ENCODE measurements at places on chromosomes 4 and X.

GRCh38 chr4:81684352-81684751 lies 212.6 kb upstream of the RASGEF1B start:
- DNase-seq: no peak

- DNase-seq: no peak
Measured at GRCh38 chrX:72078411-72078810, 53.3 kb downstream of the RTL5 start.

DNA sequence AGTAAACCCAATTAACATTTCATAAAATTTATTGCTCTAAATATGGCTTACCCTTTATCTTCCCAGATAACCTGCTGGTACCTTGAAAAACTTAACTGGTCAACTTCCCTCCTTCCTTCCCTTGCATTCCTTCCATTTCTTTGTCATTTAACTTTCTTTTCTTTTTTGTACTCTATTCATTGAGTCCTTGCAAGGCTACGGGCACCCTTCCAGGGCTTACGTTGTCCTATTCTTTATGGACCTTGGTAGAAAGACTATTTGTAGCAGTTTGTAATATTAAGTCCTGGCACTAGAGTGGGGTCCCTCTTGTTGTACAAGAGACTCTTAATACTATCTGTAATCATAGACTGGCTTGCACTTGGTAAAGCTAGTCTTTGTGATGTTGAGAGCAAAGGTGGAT lies 8.0 kb upstream of the GATB start:
- DNase-seq: no peak

DNA sequence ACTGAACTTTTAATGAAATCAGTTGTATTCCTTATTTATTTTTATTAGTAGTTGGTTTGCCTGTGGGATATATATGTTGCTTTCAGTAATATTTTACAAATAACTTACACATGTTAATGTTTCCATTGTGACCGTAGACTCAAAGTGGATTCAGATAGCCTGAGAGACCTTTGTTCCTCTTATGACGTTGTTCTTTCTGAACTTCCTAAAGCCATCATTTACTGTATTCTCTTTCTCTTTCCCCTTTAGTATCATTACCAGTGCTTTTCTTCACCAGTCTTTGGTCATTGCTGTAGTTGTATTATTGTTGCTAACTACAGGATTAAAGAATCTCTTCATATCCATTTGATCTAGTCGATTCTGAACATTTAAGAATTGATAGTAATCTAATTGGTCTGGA lies 4.3 kb downstream of the STIM2 start:
- no peak for DNase-seq

- no peak for DNase-seq
Measured at GRCh38 chr4:108611365-108611764, 9.0 kb upstream of the RPL34 start.

DNA sequence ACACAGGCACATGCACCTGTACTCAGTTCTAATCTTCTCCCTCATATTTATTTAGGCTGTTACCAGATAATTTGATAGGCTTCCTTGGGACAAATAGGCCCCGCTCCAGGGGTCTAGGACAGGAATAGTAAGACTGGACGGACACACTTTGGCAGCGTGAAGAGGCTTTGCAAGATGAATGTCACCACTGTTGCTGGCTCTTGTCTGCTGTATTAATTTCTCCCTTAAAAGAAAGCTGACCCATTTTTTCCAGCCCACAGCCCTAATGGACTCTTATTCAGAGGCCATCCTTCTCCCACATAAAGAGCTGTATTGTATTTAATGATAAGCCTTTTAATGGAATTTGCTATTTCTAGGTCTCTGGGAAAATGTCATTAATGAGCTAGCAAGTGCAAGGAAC lies 18.0 kb downstream of the FAM184B start:
- no peak for DNase-seq

- no peak for DNase-seq
Measured at GRCh38 chr4:2276581-2277325, 14.8 kb upstream of the MXD4 start.

- DNase-seq: no peak
Measured at GRCh38 chrX:88526385-88526784, 220.6 kb upstream of the CPXCR1 start.

DNA sequence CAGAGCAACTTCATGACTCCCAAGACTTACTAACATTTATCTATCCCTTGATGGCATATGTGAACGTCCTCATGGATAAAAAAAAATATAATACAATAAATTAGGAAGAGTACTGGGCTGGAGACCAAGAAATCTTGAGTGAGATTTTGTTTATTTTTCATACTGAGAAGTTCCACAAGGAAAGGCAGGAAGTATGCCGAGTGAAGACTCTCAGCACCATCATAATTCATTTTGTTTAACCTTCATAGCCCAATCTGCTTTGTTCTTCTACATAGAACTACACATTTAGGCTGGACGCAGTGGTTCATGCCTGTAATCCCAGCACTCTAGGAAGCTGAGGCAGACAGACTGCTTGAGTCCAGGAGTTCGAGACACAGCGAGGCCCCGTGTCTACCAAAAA lies 198.3 kb downstream of the NSUN7 start:
- DNase-seq: no peak

GRCh38 chrX:9534686-9535085 lies 69.8 kb downstream of the TBL1X start:
- DNase-seq: no peak

DNA sequence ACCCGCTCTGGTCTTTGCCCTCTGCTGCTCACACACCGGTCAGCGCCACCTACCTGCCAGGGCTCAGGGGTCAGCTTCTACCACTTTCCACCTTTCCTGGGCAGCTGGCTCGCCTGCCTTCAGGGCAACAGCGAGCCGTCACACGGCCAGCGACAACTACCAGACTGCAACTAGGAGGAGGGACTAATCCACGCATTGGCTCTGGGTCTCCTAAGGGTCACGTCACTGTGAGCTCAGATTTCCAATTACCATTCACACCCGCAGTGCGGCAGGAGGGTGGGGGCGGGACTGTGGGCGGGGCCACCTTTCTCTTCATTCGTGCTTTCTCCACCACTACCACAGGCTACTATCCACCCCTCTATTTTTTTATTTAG lies at the start of gene BEX5:
Gene BEX5, minus strand, starts transcription at position 172 of the 374 bp plus-strand sequence. CDS start 1,712 bp downstream, outside the sequence.
- no peak for DNase-seq

- no peak for DNase-seq
Measured at GRCh38 chrX:70456256-70456655, 11.6 kb downstream of the DLG3 start.
